ENCODE measurements at places on chromosomes 12 and 14.

DNA sequence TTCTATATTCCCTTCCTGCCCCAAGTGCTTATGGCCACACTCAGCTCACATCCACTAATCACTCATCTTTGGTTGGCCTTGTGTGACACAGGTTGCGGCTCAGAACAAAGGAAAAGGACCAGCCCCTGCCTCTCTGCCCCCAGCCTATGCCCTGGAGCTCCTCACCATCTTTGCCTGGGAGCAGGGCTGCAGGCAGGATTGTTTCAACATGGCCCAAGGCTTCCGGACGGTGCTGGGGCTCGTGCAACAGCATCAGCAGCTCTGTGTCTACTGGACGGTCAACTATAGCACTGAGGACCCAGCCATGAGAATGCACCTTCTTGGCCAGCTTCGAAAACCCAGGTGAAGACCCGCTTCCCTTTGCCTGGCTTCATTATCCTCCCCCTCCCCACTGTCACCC, 15.8 kb upstream of the OAS2 start:
- no peak for DNase-seq

DNA sequence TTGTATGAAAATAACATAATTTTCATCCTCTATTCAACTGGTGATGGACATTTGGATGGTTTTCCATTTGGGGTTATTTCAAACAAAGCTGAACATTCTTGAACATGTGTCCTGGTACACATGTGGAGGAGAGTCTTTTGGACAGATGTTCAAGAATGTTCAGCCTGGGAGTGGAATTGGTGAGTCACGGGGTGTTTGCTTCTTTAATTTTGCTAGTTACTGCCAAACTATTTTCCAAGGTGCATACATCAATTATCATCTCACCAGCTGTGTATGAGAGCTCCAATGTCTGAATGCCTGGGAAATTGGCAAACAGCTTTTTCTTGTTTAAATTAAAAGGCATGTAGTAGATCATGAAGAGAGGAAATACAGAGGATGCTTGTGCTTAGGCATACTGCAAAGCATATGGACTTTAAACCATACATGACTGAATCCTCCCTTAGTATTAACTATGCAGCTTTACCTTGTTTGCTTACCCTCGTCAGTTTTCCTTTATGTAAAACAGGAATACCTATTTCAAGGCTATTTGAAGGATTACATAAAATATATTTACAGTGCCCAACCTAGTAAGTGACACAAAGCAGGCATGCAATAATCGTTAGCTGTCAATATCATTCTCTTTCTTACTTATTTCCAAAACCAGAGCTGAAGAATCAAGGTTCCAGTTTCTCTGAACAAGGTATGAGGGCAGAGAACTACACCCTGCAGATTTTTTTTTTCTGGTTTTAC, 152.1 kb downstream of the ITPR2 start:
- DNase-seq: no peak

GRCh38 chr12:65694130-65694529, 130.2 kb upstream of the HMGA2 start:
- DNase-seq: no peak

DNA sequence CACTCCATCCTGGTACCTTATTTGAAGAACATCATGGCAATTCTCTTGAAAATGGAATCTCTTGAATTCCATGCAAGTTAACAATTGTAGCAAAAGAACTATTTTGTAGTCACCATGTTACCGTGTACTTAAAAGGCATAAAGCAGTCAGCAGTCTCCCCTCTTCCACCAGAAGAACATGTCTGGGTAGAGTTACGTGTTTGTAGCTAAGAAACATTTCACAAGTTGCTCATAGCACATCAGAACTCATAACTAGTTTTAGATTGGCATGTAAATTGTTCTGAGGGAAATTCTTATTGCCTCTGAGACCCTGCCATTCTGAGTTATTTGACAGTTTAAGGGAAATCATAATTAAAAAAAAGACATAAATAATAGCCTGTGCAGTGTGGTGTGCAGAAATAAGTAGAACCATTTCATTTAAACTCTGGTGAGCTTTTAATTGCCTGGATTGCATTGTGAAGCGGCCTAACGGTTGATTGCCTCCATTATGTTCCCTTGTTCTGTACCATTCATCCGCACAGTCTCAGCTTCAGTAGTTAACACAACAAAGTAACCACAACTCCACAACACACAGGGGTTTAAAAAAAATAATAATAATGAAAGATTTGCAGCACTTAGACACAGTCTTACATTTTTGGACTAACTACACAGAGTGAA, 2.6 kb downstream of the LMO3 start:
- no peak for DNase-seq

DNA sequence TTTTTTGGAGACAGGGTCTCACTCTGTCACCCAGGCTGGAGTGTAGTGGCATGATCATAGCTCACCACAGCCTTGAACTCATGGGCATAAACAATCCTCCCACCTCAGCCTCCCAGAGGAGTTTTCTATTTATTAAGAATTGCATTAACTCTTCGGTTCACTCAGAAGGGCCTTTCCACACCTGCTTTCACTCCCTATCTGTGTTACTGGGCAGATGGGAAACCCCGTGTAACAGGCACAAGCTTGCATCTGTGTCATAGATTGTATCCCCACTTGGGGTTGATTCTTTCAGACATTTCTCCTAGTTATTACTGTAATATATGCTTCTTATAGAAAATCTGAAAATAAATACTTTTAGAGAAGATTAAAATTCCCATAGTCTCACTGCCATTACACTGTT, 38.7 kb downstream of the STX2 start:
- no peak for DNase-seq

- DNase-seq: no peak
Observed at GRCh38 chr12:123942911-123943648, 29.6 kb downstream of the CCDC92 start.

GRCh38 chr12:77151030-77151429, 85.7 kb upstream of the E2F7 start:
- DNase-seq: no peak

- no peak for DNase-seq
Observed at GRCh38 chr14:70726651-70727375, 82.5 kb downstream of the MAP3K9 start.

GRCh38 chr14:78605897-78606500, 435.8 kb downstream of the NRXN3 start:
- no peak for DNase-seq

DNA sequence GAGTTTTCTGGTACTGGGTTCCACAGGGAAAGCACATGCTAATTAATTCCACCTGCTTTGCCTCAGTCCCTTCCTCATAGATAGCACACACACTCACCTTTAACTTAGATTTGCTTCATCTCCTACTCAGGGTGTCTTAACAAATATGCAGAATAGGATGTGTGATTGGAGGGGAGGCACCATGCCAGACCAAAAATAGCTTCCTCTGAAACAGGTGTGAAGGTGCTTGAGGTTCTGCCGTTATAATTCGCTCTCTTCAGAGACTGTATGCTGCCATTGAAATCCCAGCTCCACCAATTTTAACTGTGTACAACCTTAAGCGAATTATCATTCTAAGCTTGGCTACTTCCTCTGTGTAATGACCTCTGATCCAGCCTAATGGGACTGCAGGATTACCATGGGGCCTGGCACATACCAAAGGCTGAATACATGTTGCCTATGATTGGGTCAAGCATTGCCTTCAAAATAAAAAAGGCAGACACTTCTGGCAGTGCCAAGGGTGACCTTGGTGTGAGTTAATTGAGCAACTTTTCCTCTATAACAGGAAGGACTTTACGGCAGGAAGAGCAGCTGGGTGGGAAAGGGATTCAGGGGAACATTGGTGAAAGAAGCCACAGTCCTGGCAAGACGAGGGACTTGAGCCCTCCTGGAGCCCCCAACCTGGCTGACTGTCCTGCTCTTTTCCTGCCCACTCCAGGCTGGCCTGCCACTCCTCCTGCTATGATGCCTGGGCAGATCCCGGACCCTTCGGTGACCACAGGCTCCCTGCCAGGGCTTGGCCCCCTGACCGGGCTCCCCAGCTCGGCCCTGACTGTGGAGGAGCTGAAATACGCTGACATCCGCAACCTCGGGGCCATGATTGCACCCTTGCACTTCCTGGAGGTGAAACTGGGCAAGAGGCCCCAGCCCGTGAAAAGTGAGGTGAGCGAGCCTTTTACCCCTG, 9.7 kb downstream of the JDP2 start:
- no peak for DNase-seq

- DNase-seq: no peak
Observed at GRCh38 chr14:104657563-104658324, 31.7 kb upstream of the INF2 start.

DNA sequence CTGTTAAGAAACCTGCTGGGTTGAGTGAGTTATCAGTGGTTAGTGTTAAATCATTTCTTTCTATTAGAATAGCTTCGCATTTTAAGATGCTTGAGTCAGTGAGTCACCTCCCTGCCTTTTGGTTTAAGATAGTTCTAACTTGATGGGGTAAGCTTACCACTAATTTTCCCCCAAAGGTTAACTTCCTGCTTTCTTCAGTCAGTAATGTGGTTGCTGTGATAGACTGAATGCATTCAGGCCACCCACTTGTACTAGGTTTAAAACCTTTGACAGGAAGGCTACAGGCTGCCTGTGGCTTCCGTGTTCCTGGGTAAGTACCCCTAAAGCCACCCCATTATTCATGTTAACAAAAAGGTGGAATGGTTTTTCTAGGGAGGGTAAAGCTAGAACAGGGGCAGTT, 25.3 kb downstream of the CLEC2A start:
- no peak for DNase-seq

DNA sequence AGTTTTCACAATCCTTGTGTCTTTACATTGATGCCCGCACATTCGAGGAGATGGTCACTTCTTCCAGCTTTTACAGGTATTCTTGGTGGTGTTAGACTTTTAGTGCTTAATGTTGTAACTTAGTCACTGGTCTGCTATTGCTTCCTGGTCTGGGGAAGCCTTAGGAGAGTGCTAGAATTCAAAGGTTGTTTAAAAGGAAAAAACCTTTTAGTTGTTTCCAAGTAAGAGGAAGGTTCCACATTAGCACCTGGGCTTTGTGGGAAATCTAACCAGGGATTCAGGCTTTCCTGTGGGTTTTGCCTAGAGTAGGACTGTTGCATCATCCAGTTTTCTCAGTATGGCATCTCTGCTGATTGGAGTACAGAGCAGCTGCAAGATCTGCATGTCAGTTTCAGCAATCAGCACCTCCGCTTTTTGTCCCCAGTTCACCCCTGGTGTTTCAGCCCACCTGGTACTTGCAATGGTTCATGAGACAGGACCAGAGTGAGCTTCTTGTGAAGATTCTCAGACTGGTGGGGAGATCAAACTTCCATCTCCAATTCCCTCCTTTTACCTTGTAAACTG, 44.0 kb upstream of the PLBD1 start:
- DNase-seq: no peak

DNA sequence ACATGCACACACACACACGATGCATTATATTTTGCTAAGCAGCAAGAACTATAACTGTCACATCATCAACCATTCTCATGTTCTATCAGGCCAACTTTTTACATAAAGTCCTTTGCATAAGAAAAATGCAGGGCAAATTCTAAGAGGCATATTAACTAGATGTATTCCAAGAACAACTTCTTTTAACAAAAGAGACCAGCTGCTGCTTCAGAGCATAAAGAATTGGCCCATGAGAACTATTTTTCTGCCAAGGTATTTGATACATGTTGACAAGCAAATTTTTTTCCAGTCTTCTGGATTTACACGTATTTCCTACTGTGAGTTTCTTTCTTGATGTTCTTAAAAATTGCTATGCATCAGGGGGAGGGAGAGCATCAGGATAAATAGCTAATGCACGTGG, 27.2 kb downstream of the GLT8D2 start:
- no peak for DNase-seq

- DNase-seq: no peak
Observed at GRCh38 chr12:90970471-90970870, 15.5 kb upstream of the CCER1 start.

DNA sequence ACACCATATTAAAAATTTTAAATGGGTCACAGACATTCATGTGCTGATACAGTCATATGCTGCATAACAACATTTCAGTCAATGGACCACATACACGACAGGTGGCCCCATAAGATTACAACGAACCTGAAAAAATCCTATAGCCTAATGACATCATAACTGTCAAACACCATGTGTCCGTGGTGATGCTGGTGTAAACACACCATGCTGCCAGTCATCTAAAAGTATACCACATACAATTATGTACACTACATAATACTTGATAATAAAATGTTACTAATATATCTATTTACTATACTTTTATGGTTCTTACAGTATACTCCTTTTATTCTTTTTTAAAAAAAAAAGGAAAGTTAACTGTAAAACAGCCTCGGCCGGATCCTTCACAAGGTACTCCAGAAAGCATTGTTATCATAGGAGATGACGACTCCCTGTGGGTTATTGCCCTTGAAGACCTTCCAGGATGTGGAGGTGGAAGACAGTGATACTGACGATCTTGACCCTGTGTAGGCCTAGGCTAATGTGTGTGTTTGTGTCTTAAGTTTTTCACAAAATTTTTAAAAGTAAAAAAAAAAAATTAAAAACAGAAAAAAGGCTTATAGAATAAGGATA, 5.0 kb upstream of the TDG start:
- no peak for DNase-seq

DNA sequence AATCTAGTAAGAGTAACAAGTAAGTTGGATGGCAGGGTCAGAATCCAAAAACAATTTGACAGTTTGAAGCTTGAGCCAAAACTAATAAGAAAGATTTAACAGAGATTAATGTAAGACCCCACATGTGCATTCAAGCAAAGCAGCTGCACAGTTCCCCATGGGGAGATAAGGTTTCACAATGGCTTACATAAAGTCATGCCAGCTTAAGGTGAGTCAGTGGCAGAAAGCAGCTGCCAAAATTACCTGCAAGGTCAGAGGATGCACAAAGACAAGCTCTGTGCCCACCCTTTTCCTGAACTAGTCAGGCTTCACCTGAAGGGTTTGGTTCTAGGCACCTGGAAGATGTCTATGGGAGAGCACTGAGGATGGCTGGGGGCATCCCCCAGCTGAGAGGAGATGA, 36.6 kb upstream of the KRT77 start:
- no peak for DNase-seq

DNA sequence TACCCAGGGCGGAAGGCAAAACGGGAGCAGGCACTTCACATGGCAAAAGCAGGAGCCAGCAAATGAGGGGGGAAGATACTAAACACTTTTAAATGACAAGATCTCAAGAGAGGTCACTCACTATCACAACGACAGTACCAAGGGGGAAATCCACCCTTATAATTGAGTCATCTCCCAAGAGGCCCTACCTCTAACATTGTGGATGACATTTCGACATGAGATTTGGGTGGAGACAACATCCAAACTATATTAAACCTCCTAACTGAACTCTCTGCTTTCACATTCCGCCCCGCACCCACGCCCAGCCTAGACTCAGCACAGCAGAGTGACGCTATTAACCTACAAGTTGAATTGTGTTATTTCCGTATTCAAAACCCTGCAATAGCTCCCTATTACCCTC, 76.7 kb upstream of the SCAF11 start:
- no peak for DNase-seq

- no peak for DNase-seq
Observed at GRCh38 chr14:103206836-103207387, 83.7 kb downstream of the TNFAIP2 start.

DNA sequence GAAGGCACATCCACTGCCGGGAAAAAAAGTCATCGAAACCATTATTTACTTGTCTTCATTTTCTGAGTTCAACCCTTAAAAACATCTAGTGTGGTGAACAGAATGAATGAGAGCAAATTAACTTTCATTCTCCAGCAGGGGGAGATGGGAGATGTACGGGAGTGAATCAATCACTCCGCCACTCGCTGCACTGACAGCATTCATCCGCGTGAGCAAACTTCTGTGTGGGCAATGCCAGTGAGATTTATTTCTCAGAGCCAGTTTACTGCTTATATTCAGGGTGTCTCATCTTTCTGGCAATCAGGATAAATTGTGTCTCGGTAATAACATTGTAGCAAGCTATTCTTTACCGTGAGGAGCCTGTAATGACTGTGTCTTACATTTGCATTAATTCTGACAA, 463.6 kb upstream of the MIS18BP1 start:
- DNase-seq: no peak

All from stimulated activated CD4-positive, alpha-beta T cell treated with anti-CD3 and anti-CD28 coated beads, Interleukin-1b, Interleukin-23, amount 100 ng/mL, for 4 hours (primary cell).